ENCODE measurements at places on chromosomes 2 and 18.

GRCh38 chr2:196314780-196315179, 143.4 kb upstream of the STK17B start:
- DNase-seq: no peak

DNA sequence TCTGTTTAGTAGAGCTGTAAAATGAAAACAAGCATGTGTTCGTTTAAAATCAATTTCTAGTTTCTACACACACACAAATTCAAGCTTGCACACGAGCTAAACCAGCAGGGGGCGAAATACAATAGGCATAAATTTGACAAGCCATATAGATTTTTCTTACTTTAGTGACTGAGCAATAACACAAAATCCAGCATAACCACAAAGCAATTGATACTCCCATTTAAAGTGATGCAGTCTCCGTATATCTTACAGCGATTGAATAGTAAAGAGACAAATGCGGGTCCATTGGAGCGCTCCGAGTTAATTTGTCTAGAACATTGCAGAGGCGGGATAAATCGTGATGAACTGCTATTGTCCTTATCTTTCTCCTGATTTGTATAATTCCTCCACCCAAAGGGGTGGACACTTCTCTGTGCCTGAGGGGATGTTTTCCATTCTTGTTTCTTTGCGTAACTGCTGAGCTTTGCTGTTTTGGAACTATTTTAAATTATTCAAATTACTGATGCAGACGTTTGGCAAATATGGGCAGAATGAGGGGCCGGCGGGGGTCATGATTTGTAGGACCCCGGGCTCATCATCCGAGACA, 1.2 kb upstream of the AFTPH start:
- no peak for DNase-seq

GRCh38 chr18:32284284-32284683, 94.4 kb downstream of the MEP1B start:
- DNase-seq: no peak

GRCh38 chr2:217127744-217128143, 267.9 kb upstream of the TNP1 start:
- no peak for DNase-seq

GRCh38 chr2:45180033-45180746, 170.9 kb upstream of the SIX2 start:
- no peak for DNase-seq

DNA sequence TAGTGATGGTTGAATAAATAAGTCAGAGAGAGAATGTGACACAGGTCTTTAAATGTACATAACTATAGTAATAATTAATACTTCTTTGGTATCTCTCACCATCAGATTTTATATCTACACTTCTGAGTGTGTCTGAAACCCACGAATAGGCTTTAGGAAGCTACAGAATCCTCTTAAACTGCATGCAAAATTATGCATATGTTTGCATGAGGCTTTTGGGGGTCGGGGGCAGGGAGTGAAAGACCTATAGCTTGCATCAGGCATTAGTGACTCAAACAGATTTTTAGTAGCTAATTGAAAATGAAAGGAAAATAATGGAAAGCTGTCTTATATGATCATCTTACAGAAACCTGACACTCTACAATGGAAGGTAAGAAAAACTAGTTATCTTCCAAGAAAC, 14.9 kb downstream of the LRPPRC start:
- DNase-seq: no peak

DNA sequence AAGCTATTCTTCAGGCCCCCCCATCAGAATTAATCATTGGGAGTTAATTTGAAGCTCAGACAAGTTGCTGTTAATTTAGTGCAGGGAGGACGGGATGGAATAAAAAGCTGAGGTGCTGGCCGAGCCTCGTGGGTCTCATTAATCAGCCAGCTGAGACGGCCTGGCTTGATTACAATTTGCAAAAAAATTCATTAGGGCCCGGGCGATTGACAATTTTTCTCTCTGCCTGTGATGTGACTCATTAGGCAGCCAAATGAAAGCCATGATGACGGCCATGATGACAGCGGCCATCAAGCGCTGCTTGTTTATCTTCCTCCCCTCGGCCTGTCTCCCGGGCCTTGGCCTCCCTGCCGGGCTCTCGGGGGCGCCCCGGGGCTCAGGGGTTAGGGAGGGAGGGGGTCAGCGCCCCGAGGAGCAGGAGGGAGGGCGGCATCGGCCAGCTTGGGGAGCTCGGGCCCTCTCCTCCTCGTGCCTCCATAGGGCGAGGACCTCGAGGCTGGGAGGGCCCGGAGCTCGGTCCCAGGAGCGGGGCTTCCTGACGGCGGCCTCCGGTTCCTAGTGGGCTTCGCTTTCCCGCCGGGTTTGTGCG, 5.2 kb downstream of the GBX2 start:
- no peak for DNase-seq

DNA sequence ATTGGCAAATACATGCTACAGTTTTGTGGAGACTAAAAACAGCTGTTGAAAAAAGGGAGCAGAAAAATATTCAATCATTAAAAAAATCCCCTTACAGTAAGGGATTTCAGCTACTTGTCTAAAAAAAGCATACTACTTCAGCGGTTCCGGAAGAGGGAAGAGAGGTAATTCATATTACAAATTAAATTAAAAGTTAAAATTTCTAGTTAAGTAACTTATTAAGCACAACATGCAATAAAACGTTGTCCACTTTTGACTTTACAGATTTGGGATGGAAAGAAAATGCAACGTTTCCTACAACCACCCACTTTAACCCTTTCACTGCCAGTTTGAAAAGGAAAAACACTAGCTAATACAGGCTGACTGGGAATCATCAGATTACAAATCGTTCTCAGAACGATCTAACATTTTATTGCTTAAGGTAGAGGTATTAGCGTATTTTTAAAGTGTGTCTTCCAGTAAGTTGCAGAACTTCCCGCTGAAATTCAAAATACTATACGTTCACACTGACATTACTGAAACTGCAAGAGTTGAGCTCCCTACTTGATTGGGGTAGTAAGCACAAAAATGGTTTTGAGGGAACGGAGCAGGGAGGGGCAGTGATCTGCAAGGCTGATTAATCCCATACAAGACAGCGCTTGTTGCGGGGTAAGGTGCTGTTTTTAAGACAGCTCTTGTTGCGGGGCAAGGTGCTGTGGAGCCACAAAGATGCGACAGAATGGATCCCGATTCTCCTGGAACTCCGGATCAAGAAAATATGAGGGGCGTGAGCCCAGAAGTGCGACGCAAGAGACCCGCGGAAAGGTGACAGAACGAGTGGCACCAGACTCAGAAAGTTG, 743 bp downstream of the HADHA start:
- DNase-seq: no peak

DNA sequence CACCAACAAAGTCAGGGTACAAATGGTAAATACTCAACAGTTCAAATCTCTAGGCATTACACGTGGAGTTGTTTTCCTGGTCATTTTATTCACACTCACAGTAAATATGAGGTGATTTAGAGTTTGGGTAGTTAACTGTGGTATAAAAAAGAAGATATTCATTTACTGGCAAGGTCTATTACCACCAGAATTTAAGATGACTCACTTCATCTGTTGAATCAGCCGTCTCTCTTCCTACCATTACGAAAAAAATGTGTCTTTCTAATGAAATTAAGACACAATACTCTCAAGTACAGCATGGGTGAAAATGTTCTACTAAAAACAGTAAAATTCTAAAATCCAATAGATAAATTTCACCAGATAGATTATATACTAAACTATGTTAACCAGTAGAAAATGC, 21.0 kb upstream of the GPR75 start:
- DNase-seq: no peak

DNA sequence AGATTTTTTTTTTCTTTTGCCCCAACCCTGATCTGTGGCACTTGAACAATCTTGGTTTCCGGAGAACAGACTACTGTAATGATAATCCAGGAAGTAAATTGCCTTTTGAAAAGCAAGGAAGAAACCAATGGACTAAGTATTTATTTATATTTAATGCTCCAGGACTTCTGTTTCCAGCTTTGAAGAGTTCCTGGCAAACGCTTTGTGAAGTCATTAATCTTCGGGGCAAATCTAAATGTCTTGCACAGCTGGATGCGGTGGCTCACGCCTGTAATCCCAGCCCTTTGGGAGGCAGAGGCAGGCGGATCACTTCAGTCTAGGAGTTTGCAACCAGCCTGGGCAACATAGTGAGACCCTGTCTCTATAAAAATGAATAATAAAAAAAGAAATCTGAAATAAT, 135.1 kb upstream of the GATA6 start:
- no peak for DNase-seq

DNA sequence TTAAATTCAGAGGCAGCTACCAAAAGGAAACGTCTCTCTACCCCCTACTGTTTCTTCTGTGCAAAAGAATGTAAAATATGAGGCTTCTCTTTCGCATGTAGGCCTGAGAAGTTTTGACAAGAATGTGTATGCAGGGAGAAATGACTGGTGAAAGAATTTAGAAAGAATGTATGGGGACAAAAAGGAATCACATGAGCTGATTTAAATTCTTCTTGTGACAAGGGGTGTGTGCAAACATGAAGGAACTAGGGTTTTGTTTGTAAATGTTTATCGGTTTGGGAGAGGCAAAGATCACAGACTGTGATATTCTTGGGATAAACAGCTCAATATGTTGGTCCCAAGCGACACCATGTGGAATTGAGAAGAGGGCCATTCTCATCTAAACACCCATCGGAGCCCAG, 345.2 kb upstream of the VRK2 start:
- DNase-seq: no peak

- no peak for DNase-seq
Observed at GRCh38 chr2:98540536-98540935, 67.8 kb downstream of the COA5 start.

- DNase-seq: no peak
Observed at GRCh38 chr2:171547720-171548119, 25.4 kb downstream of the CYBRD1 start.
